ENCODE measurements at places on chromosomes 3 and 15.
A peak's percentile ranks its signal among the peaks of the same experiment; 100 is the strongest.

DNA sequence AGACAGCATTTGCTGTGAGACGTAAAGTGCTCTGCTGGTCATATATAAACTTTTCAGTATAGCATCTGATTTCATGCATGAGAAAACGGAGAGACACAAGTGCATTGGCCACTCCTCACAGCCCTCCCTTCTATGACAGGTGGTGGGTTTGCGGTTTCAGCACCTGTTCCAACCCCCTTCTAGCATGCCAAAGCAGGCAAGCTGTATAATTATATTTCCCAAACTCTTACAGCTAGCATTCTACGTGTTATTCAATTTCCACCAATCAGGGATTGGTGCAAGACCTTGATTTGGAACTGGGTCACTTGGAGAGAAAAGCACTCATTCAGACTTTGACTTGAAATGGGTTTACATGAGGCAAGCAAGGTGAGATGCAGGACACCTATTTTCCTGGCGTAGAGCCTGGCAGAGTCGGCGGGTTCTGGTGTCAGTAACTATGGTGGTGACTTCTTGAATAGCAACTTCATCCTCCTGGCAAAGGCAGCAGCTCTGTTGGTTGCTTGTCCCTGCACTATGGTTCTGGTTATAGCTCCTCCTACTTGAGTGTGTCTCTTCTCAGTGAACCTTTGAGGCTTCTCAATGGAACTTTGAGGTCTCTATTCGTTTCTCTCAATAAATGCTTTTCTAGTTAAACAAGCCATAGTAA lies 356.5 kb downstream of the TBL1XR1 start:
- DNase-seq: peak; percentile 93

GRCh38 chr3:169624533-169624972 lies 39.0 kb downstream of the MECOM start:
- peak; percentile 75 for DNase-seq

GRCh38 chr15:39407116-39407515 lies 173.8 kb upstream of the THBS1 start:
- DNase-seq: no peak

GRCh38 chr3:14301558-14301957 lies 100.8 kb upstream of the SLC6A6 start:
- no peak for DNase-seq

GRCh38 chr15:31391687-31392671 lies 65.3 kb downstream of the KLF13 start:
- DNase-seq: peak; percentile 76

DNA sequence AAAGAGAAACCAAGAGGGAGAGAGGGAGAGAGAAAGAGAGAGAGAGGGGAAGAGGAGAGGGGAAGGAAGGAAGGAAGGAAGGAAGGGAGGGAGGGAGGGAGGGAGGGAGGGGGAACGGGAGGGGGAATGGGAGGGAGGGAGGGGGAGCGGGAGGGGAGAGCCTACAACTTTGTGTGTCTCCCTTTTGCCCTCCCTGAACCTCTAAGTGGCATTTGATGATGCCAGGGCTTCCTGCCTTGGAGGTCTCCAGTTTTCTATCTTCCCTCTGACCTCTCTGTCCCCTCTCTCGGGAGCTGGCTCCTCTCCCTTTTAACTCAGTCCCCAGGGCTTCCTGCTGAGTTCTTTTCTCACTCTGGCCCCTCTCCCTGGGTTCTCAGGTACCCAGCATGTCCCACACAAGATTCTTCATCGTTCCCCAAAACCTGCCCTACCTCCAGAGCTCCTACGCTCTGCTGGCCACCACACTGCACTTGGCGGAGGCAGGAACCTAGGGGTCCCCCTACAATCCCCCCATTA lies 12.5 kb upstream of the FAM174B start:
- DNase-seq: no peak

- DNase-seq: no peak
Observed at GRCh38 chr3:143832433-143832832, 15.8 kb downstream of the SLC9A9 start.

- DNase-seq: no peak
Observed at GRCh38 chr3:7800006-7800780, 701.4 kb upstream of the LMCD1 start.

DNA sequence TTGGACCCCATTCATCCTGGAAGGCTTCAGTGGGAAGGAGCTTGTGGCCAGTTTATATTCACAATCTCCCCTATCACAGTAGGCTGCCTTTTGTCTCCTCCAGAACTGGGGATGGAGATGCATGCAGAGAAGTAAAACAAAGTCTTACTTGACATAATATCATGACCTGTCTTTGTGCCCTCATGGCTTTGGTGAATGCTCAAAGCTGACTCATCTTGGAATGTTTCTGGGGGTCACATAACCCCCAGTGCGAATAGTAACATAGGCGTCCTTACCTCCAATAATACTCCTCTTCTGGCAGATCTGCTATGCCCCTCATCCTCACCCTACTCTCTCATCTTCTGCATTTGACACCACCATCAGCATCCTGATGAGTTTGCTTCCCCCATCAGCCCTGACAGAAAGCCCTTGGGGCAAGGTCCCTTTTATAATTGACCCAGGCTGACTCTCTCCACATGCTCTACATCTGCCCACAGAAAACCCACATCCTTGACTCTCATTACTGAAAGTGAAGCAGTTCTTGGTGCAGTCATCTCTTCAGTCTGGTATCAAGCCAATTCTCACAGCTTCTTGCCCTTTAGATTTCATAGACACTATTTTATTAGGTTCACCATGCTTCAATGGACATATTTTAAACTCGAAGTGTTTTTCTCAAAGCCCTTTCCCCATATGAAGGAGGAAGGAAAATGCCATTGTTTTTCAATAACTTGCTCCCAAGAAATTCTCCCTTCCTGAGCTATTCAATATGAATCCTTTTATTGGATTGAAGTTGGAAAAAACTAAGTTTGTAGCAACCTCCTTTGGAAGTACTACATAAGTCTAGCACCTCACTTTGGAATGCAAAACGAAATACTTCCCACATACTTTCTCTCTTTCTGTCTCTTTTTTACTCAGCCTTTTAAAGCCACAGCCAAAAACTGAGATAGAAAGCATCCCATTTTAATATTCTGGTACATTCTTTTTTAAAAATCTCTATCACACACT lies 36.6 kb downstream of the OSTN start:
- DNase-seq: no peak

DNA sequence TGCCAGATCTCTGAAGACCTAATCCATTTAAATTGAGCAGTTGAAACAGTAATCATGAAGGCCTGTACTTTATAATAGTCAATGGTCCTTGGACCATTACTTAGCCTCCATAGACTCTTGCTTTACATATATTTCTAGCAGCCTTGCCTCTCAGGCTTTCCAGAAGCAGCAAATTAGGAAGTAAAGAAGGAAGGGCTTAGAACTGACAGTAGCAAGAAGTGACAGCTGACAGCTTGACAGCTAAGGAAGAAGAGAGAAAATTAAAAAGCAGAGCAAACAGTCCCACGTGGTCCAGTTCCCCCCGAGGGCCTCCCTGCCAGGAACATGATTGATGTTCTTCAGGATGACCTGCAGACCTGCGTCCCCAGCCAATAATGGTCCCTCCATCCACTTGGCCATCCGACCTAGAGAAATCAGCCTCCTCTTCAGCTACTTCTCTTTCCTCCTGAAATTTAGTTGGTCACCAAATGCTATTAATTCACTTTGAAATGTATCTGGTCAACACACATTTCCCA lies 15.0 kb upstream of the PSMD6 start:
- DNase-seq: no peak

DNA sequence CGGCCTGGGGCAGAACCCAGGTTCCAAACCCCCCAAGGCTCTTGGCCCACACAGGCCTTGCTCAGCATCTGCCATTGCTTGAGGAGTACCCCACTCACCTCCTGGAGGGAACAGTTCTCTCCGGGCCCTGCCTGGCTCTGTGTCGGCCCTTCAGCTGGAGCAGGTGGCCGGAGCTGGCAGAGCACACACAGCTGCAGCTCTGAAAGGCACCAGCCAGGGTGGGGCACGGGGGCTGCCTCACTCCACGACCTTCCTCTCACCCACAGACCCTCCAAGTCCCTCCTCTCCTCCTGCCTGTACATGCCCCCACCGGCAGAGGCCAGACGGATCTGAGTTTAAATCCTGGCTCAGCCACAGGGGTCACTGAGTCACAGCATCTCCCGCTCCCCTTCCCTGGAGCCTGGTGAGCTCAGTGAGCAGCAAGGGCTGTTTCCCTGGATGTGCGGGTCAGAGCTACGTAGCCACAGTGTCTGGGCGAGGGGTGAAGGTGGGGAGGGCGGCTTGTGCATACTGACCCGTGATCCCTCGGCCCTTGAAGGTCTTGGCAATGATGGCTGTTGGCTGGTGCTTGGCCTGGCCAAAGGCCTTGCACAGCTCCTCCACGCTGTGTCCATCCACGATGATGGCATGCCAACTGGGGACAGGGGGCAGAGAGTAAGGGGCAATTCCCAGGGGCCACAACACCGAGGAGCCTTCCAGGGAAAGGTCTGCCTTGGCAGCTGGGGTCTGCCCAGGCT lies 23.0 kb downstream of the TKT start:
- no peak for DNase-seq

DNA sequence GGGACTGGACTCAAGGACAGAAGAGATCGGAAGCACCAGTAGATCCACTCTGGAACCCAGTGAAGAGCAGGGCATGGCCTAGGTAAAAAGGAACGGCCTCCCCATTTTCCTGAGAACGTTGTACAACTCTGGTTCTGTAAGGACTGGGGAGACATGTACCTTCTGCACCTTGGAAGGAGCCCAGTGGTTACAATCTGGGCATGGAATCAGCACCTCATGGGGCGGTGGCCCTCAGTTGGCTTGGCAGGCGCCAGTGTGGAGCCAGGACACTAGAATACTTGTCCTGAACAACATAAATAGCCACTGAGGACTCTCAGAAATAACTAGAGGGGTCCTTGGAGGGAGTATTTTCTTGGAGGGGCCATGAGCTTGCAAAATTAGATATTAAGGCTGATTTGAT lies 25.6 kb downstream of the EAF1 start:
- DNase-seq: no peak

DNA sequence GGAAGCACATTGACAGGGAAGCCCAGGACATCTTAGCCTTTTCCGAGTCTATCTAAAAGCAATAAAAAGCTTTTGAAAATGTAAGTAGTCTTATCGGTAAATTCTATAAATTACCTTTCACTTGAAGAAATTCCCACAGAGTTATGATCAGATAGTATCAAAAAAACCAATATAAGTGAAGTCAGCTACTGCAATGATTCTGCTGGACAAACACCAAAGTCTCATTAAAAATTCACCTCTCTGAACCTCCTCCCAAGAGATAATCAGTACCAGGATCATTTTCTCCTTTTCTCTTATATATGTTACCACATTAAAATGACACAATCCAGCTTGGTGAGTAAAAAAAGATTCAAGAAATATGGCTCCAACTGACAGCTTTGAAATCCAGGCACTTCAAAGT lies 69.2 kb downstream of the FRMD5 start:
- DNase-seq: no peak

Measured in SJCRH30 (cell line).